ENCODE measurements at places on chromosomes 6 and 20. TPM values are rescaled to one million over a fixed set of nuclear protein-coding genes. Genes with fewer than 3 reads are reported as not detected.

- no peaks in the 10 kb centered on the region for H3K27me3 ChIP-seq
- H3K36me3 ChIP-seq, result no peaks in the 10 kb centered on the region
- no peaks in the 10 kb centered on the region for H3K4me1 ChIP-seq
- no peak overlapping the region for H3K27ac ChIP-seq
- H3K4me3 ChIP-seq, result no peak overlapping the region
Observed at GRCh38 chr6:24972311-24972958, 36.7 kb upstream of the RIPOR2 start.

Gene CDH26
- total RNA-seq, result 0.88 TPM

GRCh38 chr6:69816026-69816425 is 19.2 kb upstream of the LMBRD1 start:
- peak overlapping the region; percentile 74 for H3K27ac ChIP-seq
- H3K36me3 ChIP-seq, result no peaks in the 10 kb centered on the region
- no peak overlapping the region for H3K4me3 ChIP-seq
- no peaks in the 10 kb centered on the region for H3K4me1 ChIP-seq
- no peaks in the 10 kb centered on the region for H3K27me3 ChIP-seq
- peak; percentile 28 for DNase-seq

Gene C20orf144
- total RNA-seq, result not detected
